IPS-NIHi11 (cell line): ENCODE measurements at places on chromosomes 11 and 22.

DNA sequence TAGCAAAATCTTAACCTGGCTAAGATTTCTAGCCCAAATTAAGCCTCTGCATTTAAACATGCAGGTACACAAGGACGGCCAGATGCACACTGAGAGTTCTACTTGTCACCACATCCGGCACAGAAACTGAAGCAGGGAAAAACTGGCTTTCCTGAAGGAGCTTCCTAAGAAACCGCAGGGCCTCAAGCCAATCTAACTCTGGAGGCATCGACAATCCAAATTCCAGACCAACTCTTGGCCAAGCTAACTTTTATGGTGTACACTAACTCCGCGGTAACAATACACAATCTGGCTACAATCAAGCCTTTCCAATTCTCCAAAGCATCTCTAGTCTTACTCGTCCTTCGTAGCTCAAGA lies 1.2 kb downstream of the MSANTD2 start:
- no peak for DNase-seq

- DNase-seq: no peak
These were observed 2.7 kb downstream of the DCDC1 start for GRCh38 chr11:31366795-31367194.

- DNase-seq: no peak
These were observed 45.8 kb upstream of the TH start for GRCh38 chr11:2217211-2218030.

GRCh38 chr11:35359321-35360054 lies 59.9 kb downstream of the SLC1A2 start:
- no peak for DNase-seq
